ENCODE measurements at places on chromosomes 1 and 21.
A peak's percentile ranks its signal among the peaks of the same experiment; 100 is the strongest.

GRCh38 chr1:40362699-40363098 is 10.8 kb upstream of the SMAP2 start:
- no peak for DNase-seq

DNA sequence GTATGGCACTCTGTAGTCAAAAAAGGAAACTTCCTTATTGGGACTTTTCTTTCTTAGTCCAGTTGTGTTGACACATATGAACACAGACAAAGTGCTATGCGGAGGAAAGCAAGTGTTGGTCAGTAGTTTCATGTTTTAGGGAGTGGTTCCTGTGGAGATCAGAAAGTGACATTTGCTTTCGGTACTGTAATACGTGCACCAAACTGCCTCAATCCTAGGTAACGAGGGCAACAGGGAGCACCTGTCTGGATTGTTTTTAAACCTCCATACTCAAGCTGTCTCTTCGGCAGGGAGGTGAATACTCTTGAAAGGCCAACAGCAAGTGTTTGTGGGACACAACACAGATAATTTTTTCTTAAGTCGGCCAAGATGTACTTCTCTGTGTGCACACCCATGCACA is 9.1 kb downstream of the RHOU start:
- DNase-seq = no peak

DNA sequence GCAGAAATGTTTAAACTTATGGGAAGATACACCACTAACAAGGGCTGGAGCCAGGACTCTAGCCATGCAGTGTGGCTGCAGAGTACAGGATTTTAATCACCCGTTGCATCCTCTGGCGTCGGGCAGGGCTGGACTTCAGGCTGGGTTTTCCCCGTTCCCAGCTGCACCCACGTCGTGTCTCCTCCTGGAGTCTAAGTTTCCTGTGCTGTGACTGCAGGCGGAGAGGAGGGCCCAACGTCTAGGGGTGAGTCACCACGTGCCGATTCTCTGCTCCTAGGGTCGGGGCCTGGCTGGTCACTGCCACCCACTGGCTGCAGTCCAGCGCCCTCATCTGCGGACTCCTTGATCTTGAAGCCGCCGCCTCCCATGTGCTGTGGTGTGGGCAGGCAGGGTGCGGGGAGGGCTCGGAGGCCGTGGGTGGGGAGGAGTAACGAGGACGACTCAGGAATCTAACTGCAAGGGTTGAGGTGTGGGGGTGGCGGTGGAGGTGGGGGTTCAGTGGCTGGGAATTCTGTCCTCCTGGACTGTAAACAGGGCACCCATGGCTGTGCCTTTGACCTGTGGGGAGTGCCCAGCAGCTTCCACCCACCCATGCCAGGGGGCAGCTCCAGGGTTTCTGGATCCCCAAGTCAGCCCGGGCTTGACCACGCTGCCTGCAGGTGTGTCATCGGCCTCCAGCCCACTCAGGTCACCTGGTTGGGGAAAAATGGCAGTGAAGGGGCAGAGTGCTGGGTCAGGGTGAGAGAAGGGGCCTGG is 77.8 kb downstream of the ALPL start:
- peak; percentile 49 for DNase-seq

DNA sequence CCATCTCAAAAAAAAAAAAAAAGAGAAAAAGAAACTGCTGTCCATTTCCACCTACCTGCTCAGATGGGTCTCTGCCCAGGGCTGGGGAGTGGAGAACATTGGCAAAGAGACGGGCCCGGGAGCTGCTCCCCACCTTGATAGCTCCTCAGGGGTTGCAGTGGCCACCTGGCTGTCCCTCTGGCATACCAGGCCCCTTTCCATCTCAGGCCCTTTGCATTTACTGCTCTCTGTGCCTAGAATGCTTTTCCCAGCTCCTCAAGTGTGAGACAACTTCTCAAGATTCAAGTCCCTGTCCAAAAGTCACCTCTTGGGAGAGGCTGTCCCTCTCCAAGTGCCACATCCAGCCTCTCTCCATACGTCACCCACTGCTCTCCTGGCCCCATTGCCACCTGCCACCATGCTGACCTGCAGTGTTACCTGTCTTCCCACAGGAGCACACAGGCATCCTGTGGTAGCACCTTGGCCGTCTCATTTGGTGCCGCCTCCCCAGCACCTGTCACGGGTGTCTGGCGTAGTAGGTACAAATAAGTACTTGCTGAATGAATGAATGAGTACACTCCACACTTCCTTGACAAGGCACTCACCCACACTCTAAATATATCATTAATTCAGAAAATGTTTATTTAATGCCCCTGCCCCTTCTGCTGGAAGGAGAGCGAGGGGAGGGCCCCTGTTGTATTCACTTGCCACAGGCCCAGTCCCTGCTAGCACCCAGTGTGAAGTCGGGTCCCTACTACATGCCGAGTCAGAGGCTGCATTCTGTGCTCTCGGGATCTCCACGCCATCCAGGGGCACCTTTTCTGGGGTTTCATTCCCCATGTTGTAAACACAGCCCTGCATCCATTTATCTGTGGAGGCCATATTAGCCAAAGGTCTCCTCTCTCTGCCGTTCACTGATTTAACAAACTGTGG is 48.8 kb downstream of the DISP3 start:
- no peak for DNase-seq

DNA sequence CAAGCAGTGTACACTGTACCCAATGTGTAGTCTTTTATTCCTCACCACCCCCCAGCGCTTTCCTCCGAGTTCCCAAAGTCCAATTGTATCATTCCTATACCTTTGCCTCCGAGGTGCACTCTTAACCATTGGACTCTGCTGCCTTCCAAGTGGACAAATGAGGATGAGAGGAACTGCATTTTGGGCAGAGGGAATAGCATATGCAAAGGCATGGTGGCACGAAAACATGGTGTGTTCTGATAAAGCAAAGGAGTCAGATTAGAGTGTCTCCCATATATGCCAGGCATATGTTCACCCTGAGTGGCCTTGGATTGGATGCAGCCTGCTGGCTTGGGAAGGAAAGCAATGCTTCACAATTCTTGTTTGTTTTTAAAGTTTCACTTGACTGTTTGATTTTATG is 25.5 kb downstream of the FGGY start:
- no peak for DNase-seq

DNA sequence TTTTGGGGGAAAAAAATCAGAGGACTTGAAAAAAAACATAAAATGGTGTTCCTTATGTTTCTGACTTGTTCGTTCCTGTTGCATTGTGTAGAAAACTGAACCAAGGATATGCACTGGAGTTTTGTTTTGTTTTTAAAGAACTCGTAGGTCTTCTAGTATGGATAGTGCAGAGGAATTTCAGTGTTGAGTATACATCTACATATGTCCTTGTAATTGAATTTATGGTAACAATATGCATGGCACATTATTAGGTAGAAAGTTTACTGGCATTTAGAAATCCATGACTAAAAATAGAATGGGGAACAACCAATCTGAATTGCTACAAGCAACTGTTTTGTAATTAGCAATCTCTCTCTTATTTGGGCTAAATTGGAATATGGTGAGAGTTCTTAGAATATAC is 188.3 kb upstream of the ZRANB2 start:
- no peak for DNase-seq

GRCh38 chr1:70415882-70416281 is 4.8 kb downstream of the CTH start:
- no peak for DNase-seq

GRCh38 chr1:153292185-153292584 is 20.6 kb downstream of the PGLYRP3 start:
- no peak for DNase-seq

GRCh38 chr1:160078512-160079195 is 2.7 kb upstream of the KCNJ9 start:
- DNase-seq = no peak

DNA sequence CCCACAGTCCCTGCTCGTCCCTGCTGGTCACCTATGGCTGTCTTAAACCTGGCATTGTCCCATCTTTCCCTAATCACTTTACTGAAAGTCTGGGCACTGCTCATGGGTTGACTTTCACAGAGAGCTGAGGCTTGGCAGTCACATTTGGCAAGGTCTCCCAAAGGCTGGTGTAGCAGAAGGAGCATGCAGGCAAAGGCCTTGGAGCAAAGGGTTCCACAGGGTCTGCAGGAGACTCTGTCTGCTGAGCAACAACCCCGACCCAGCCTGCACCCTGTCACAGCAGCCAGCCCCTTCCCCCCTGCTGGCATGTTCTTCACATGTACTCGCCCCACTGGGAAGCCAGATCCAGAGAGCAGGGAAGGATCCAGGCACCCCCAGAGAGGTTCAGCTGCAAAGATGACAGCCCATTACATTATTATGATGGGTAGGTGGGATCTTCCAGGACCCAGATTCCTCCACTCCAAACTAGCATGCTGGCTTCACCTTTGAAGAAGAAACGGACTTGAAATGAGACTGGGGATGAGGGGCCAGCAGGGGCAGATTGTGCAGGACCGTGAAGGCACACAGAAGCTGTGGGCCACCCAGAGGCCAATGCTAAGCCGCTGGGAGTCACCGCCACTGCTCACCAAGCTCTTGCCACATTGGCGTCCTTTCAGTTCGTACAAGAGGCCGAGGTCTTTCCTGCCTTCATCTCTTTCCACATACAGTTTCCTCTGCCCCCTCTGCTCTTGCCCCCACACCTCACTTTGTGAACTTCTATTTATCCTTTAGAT is 14.2 kb upstream of the TMEM125 start:
- DNase-seq = no peak

DNA sequence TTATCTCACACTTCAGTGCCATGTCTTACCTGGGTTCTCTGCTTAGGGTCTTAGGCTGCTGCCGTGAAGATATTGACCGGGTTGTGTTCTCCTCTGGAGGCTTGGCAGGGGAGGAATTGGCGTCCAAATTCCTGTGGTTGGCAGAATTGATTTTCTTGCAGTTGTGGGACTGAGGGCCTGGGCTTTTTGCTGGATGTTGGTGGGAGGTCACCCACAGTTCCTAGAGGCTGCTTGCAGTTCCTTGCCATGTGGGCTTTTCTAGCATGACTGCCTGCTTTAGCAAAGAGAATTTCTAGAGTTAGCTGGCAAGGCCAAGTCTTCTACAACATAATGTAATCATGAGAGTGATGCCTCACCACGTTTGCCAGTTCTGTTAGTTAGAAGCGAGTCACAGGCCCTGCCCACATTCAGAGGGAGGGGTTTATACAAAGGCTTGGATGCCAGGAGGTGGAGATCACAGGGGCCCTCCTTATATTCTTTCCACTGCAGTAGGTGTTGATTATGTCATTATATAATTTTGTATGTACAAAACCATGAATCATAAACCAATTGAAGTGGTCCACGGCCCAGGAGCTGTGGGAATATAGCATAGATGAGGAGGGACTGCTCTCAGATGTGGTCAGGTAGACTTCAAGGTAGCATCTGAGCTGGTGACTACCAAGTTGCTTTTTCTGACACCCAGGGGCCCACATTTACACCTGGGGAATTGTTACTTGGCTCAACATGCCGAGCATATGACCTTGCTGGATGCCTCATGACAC is 6.6 kb downstream of the UBL4B start:
- DNase-seq = no peak

DNA sequence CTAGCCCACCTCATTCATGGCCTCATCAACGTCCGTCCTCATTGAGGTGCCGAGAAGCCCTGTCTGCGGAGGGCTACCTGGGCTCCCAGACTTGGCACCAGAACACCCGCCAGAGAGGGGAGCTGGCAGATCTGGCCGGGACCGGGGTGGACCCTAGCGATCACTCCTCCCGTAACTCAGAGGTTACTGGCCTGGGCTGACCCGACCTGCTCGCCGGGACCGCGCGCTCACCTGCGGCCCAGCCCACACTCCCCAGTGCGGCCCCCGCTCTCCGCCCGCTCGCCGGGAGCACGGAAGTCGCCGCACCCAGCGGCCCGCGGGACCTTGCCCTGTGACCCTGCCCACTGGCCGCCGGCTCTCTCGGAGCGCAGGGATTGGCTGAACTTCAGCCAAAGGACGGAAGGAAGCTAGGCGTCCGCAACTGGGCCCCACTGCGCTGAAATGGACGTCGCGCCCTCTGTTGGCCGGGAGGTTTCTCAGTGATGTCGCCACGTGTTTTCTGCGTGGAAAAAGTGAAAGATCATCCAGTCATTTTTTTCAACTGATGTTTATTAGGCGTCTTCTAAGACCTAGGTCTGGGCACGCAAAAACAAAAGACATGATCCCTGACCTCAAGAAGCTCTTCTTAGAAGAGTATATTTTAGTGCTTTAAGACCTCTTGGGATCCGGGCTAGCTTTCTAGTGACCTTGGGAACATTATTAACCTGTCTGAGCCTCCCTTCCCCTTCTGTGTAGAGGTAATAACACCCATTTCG is at the start of gene SMIM12:
Gene SMIM12 (minus strand): TSS at position 304 of the 755 bp plus-strand sequence. CDS start 3,772 bp downstream, outside the sequence.
- peak; percentile 88 for DNase-seq

DNA sequence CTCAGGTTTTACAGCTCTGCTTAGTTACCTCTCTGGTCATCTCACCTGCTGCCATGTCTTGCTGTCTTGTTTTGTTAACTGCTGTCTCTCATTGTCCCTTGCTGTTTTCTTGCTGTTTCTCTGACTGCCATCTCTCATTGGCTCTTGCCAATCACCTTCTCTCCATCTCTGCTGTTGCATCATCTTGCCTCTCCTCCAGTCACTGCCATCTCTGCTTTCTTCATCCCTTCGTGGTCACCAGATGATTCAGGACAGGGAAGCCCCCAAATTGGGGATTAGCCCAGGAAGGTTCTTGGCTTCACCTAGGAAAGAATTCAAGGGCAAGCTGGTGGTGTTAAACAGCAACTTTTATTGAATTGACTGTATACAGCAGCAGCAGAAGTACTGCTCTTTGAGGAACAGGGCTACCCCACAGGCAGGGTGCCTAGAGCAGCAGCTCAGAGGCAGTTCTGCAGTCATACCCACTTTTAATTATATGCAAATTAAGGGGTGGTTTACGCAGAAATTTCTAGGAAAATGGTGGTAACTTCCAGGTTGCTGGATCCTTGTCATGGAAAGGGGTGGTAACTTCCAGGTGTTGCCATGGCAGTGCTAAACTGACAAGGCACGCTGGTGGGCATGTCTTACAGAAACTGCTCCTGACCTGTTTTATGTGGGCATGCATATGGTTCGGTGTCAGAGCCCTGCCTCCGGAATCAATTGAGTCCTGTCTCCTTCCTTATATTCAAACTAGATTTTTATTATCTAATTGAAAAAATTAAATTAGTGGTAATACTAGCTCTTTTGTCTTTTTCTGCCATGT is 33.4 kb downstream of the SUCO start:
- no peak for DNase-seq

DNA sequence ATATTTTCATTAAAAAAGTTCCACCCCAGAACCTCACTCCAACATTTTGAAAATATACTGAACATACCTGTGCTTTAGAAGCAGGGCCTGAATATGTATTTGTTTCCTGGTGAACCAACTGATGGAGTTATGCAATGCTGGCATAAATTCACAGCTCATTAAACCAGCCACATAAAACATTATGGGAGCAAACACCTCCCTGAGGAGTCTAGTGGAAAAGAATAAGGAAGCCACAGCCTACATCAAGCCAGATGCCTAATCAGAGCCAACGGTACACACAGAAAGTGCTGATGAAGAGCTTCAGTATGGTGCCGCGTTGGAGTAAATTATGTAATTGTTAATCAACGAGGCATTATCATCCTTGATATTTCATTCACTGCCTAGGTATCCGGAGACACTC is 199.5 kb downstream of the AJAP1 start:
- DNase-seq = no peak
